ENCODE measurements at places on chromosomes 3 and 15.

DNA sequence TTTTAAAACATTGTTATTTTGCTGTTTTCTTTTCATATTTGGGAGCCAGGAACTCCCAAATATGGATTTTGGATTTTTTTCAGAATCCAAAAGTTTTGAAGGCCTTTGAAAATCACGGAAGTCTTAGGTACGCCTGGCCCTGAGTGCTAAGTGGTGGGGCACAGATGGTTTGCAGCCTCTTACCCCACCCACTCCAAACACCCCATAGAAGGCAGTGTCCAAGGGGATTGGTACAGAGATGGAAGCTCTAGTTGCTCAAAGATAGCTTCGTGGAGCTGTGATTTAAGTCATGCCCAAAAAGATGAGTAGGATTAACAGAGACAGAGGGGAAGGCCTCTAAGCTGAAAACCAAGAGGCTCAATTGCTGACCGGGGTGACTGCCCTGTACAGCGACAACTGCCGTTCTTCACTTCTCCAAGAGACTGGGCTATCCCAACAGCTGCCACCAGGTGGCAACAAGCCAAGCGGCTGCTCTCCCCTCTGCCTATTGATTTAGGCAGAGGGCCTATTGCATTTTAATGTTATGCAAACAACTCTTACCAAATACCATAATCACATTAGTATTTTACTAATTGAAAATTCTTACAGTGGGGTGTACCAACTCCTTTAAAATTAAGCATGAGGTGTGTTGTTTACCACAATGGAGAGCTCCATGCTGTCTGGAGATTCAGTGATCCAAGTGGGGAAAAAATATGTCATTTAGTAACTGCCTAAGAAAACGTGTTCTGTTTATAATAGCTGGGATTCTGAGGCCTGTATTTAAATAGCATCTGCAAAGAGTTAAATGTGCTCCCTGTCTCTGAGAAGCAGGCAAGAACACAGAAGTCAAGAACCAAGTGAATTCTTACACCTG lies 64.0 kb upstream of the C15orf61 start:
- DNase-seq = no peak

DNA sequence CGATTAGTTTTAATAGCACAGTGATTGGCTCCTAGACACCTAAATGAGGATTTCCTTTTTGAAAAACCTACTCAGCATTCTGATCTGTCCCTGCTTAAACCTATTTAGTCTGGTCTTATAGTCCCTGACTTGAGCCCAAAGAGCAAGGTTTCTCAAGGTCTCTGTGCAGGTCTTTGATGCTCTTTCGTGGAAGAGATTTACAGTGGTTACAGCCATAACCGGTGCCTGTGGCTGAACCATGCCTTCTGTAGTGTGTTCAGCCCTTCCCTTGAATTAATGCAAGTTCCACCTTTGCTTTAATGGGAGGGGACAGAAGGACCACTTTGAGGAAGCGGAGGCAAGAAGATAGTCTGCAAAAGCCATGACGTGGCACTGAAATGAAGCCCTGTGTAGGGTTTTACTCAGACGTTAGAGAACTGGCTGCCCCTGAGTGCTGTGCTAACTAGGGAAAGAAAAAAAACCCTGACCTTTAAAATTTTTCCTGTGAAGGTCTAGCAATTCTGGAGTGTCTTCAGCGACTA lies 43.0 kb downstream of the ZBTB38 start:
- DNase-seq = no peak

DNA sequence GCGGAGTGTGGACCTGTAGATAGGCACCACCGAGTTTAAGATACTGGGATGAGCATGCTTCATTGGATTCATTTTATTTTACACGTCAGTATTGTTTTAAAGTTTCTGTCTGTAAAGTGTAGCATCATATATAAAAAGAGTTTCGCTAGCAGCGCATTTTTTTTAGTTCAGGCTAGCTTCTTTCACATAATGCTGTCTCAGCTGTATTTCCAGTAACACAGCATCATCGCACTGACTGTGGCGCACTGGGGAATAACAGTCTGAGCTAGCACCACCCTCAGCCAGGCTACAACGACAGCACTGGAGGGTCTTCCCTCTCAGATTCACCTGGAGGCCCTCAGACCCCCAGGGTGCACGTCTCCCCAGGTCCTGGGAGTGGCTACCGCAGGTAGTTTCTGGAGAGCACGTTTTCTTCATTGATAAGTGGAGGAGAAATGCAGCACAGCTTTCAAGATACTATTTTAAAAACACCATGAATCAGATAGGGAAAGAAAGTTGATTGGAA lies 29.5 kb downstream of the SYNM start:
- DNase-seq = no peak

GRCh38 chr3:23590424-23591273 lies 215.1 kb upstream of the UBE2E1 start:
- DNase-seq = no peak

DNA sequence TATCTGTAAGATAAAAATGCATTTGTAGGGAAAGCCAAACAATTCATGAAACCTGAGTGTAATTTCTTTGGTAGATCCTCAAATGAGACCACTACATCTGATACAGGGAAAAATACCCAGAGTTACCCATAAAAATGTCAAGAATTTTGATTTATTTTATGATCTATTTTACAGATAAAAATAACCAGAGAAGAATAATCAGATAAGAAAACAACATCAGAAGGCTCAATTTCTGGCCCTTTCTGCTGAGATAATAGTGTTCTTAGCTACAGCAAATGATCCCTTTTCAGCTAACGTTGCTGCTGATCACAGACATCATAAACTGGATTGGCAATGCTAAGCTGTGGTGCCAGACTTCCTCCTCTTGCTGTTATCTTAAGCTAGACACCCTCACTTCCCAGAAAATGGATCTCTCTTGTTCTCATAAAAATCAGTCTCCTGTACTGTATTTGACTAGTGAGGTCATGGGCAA lies 21.3 kb upstream of the TMEM108 start:
- DNase-seq = no peak

- no peak for DNase-seq
Measured at GRCh38 chr15:39591141-39591895, 10.4 kb downstream of the THBS1 start.

- no peak for DNase-seq
Measured at GRCh38 chr3:18872466-18872865, 275.8 kb upstream of the KCNH8 start.

GRCh38 chr15:70741107-70741531 lies 22.2 kb downstream of the UACA start:
- no peak for DNase-seq

- DNase-seq = no peak
Measured at GRCh38 chr3:143083781-143084180, 35.8 kb upstream of the CHST2 start.

DNA sequence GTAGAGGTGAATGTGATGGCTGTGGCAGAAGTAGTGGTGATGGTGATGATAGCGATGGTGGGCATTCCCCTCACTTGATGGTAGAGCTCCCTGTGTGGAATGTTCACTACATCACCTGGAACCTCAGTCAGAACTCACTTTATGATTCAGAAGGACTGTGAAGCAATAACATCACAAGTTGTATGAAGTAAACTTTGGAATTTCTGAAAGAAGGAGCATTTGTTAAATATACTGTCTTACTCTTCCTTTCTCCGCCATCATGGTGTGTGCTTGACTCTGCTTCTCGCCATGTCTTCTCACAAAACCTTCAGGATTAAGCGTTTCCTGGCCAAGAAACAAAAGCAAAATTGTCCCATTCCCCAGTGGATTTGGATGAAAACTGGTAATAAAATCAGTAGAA lies at the start of gene PP2D1:
Gene PP2D1 (minus strand): TSS at position 101 of the 400 bp plus-strand sequence. CDS start 192 bp downstream, outside the sequence.
- no peak for DNase-seq

- DNase-seq = no peak
Measured at GRCh38 chr3:29263476-29263875, 17.4 kb upstream of the RBMS3 start.

- DNase-seq = no peak
Measured at GRCh38 chr15:41957021-41957897, 15.1 kb downstream of the EHD4 start.

GRCh38 chr15:51161491-51162220 lies 67.0 kb upstream of the TNFAIP8L3 start:
- DNase-seq = no peak

DNA sequence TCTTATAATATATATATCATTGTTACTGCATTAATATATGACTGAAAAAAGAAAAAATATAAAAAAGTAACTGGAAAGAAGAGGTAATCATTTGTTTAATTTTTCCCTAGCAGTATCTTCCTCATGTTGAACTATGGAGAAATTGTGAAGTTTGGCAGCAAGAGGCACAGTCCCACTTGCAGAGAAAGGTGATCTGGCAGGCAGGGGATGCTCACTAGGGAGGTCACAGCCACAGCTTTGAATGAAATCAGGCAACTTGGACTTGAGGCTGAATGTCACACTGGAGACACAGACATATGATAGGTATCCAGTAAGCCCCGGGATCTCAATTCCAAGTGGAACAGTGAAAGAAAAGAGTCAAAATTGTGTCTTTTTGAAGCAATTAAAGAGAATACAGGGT lies 149.9 kb upstream of the RORA start:
- no peak for DNase-seq

DNA sequence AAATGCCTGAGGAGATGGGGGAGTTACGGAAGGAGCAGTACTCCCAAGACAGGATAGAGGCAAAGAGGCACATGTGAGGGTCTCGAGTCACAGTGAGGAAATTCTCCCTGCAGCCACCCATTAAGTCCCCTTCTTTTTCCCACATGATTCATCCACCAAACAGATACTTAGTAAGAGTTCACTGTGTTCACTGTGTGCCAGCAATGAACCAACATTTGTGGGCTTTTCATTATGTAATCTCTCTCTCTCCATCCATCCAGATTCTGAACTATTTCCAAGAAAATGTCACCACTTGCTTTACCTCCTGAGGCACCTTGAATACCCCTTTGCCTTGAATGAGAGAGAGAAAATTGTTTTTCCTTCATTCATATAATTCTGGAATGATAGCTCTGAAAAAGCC lies 24.6 kb upstream of the LRRFIP2 start:
- no peak for DNase-seq

DNA sequence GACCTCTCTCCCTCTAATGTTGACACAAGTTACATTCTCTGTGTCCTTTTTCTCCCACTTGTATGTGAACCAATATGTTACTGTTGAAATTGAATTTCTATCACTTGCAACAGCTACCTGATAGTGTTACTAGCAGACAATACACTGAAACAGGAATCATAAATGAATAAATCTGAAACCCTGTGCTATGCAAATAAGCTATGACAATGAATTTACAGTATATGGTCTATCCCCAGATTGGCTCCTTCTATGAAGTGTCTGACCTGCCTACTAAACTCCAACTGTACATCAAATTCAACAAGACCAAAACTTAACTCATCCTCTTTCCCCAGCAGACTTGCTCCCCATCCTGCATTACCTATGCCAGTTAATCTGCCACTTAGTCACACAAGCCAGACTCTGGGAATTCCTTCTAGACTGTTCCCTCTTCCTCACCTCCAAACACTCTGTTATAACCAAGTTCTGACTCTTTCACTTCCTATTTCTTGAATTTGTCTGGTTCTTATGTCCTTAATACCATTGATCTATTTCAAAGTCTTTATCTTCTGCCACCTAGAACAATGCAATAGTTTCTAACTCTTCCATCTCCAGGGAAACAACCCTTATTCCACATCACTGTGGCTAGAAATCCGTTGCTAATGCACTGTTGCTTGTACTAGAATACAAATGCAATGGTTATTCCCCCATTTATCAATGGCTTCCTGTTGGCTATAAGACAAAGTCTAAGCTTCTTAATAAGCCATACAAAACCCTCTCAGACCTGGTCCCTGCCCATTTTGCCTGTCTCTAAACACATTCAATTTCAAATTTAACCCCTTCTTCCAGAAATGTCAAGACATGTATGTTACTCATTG lies 13.4 kb upstream of the ZNF639 start:
- no peak for DNase-seq

Data from activated gamma-delta T cell (primary cell).